Sigmoid colon (tissue), 7 donors: ENCODE measurements at places on chromosomes 3 and 15. TPM values are rescaled to one million over a fixed set of nuclear protein-coding genes. Genes with fewer than 3 reads are reported as not detected.
A peak's percentile ranks its signal among the peaks of the same experiment; 100 is the strongest.

DNA sequence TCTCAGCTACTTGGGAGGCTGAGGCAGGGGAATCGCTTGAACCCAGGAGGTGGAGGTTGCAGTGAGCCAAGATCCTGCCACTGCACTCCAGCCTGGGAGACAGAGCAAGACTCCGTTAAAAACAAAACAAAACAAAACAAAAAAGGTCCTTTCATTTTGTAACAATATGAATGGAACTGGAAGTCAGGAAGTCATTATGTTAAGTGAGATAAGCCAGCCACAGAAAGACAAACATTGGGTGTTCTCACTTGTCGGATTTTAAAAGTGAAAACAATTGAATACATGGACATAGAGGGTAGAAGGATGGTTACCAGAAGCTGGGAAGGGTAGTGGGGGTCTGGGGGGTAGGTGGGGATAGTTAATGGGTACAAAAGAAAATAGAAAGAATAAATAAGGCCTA is 12.5 kb upstream of the B3GALNT1 start:
- no peak overlapping the region for H3K4me3 ChIP-seq
- no peak overlapping the region for H3K27ac ChIP-seq
- no peaks in the 10 kb centered on the region for H3K36me3 ChIP-seq
- H3K4me1 ChIP-seq: no peaks in the 10 kb centered on the region
- no peaks in the 10 kb centered on the region for H3K27me3 ChIP-seq

DNA sequence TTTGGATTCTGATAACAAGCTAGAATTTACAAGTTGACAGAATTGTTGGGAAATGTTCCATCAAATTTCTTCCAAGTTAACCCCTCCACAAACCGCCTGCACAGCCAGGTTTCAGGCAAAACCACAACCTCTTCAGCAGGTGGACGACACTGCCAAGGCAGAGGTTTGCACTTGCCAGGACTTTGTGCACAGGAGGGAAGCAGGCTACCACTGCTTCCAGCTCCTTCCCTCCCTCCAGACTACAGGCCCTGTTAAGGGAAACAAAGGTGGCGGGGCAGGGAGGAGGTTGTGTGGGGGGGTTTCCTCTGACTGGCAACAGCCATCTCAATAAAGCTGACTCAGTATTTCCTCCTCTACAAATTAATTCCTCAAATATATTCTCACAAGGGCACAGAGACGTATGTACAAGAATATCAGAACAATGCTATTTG is 42.2 kb downstream of the TBC1D2B start:
- DNase-seq: no peak
- no peaks in the 10 kb centered on the region for H3K27me3 ChIP-seq
- no peaks in the 10 kb centered on the region for H3K36me3 ChIP-seq
- H3K4me3 ChIP-seq: peak overlapping the region; percentile 15

GRCh38 chr3:4462369-4463040 is 4.6 kb downstream of the SUMF1 start:
- no peak overlapping the region for H3K4me3 ChIP-seq
- no peak overlapping the region for H3K27ac ChIP-seq
- DNase-seq: no peak
- no peaks in the 10 kb centered on the region for H3K27me3 ChIP-seq
- H3K36me3 ChIP-seq: no peaks in the 10 kb centered on the region
- peaks cover 12% of the 10 kb centered on the region for H3K4me1 ChIP-seq

DNA sequence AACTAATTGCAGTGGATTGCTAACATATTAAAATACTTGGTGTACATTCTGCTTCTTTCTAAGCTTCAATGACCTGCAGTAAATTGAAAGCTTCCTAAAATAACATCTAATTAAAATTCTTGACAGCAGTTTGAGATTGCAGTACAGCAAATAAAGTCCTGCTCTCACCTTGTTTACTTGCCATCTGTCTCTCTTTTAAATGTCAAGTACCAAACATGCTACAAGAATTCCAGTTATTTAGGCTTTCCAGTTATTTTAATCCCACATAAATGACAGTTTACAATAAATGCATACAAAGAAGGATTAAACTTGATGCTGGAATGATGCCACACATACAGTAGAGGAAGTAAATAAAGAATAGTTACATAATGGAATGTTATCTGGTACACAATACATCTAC is 33.2 kb downstream of the CBLB start:
- peaks cover 16% of the 10 kb centered on the region for H3K4me1 ChIP-seq
- H3K27ac ChIP-seq: no peak overlapping the region
- H3K36me3 ChIP-seq: no peaks in the 10 kb centered on the region
- H3K27me3 ChIP-seq: no peaks in the 10 kb centered on the region
- no peak for DNase-seq

DNA sequence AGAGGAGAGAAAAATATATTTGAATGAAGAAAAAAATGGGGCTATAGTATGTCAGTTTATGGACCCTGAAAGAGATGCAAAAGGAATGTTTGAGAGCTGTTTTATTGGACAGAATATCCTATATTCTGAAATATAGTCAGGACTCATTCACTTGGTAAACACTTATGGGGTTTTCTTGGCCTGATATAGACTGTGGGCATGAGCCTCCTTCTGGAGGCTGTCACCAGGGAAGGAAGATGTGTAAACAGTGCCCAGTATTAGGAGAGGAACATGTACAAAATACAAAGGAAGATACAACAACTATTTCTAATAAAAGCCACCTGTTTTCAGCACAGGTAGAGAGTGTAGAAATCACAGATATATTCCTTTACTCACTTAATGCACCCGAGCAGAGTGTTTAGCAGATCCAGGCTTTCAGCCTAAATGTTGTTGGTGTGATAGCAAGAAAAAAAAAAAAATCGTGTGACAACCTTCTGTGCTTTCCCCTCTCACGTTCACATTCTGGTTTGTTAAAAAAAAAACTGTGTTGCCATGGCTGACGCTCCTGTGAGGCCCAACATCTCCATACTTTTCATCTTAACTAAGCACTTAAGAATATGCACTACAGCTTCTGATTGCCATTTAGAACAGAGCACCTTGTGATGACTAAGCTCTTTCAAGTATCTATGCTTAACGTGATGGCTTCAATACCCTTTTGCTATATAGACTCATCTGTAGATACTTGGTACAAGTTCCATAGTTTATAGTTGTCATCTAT is 134.1 kb downstream of the MBNL1 start:
- H3K27me3 ChIP-seq: no peaks in the 10 kb centered on the region
- H3K4me1 ChIP-seq: peaks cover 82% of the 10 kb centered on the region

DNA sequence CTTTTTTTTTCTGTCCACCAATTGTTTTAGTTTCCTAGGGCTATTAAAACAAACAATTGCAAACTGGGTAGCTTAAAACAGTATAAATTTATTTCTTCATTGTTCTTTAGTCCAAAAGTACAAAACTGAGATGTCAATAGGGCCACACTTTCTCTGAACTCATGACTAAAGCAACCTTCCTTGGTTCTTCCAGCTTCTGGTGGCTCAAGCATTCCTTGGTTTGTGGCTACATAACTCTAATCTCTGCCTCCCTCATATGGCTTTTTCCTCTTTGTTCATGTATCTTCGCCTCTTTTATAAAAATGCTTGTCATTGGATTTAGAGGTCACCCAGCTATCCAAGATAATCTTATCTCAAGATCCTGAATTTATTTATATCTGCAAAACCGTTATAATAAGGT is 914.5 kb upstream of the EPHA6 start:
- no peaks in the 10 kb centered on the region for H3K36me3 ChIP-seq
- no peak overlapping the region for H3K27ac ChIP-seq
- no peak overlapping the region for H3K4me3 ChIP-seq
- no peak for DNase-seq
- no peaks in the 10 kb centered on the region for H3K4me1 ChIP-seq

DNA sequence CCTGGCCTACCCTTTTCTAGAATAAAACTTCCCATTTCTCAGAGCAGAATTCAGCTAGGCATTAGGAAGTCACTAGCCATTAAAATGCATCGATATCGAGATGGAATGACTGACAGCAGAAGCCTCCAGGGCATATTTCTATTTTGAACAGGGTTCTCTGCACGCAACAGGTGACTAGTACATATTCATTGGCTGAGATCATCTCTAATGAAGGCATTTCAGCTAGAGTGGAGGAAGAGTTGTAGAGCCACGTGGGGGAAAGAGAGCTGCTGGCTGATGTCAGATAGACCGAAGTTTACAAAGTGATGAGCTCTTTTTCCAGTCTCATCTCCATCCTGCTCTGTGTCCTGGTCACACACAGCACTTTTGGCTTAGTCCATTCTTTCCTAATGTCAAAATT is 7.5 kb downstream of the TMEM40 start:
- DNase-seq: no peak
- no peaks in the 10 kb centered on the region for H3K4me1 ChIP-seq
- H3K36me3 ChIP-seq: no peaks in the 10 kb centered on the region
- H3K27ac ChIP-seq: no peak overlapping the region
- H3K4me3 ChIP-seq: no peak overlapping the region

DNA sequence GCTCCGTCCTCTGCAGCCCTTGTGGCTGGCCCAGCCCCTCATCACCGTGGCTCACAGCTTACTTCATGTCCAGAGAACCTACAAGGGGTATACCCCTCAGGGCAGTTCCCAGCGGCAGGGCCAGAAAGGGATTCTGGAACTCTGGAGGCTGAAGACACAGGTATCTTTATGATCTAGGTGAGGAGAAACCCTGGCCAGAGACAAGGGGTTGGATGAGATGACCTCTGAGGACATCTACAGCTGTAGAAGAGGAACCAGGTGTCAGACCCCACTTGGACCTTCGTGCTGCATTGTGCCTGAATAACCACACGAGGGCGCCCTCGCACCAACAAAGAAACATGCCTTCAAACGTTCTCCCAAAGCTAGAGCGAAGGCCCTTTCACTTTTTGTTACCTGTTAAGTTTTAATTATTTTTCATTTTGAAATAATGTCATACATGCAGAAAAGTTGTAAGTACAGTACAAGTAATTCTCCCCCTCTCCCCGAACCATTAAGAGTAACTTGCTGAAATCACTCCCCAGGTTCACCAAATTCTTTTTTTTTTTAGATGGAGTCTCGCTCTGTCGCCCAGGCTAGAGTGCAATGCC is 118.7 kb upstream of the SMAD3 start:
- no peak overlapping the region for H3K27ac ChIP-seq
- no peaks in the 10 kb centered on the region for H3K36me3 ChIP-seq
- H3K4me3 ChIP-seq: no peak overlapping the region
- DNase-seq: peak; percentile 75
- no peaks in the 10 kb centered on the region for H3K27me3 ChIP-seq

The CHRFAM7A gene
- 5.5 TPM for total RNA-seq

DNA sequence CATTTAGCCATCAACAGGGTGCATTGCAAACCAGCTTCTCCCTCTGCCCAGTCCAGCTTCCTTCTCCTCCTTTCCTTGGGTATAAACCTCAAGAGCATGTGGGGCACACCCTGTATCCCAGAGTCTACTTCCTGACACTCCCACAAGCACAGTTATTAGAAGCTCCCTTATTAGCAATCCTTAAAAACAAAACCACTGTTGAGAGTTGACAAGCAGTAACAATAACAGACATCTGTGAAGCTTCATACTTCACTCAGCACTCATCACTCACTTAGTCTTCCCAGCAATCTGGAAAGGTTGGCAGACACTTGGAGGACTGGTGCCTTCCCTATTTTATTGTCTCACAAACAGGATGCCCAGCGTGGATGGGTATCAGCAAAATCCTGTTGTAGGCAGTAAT is 155.5 kb upstream of the PROK2 start:
- no peak overlapping the region for H3K4me3 ChIP-seq
- no peak overlapping the region for H3K27ac ChIP-seq
- no peaks in the 10 kb centered on the region for H3K27me3 ChIP-seq
- H3K36me3 ChIP-seq: no peaks in the 10 kb centered on the region
- no peaks in the 10 kb centered on the region for H3K4me1 ChIP-seq

The TRAT1 gene
- not detected for total RNA-seq

The COL7A1 gene
- 2.1 TPM for total RNA-seq

The COL8A1 gene
- 15.3 TPM for total RNA-seq

GRCh38 chr3:100779480-100779879 is 70.2 kb downstream of the TFG start:
- no peak overlapping the region for H3K27ac ChIP-seq
- no peak overlapping the region for H3K4me3 ChIP-seq
- peaks cover 6% of the 10 kb centered on the region for H3K4me1 ChIP-seq
- no peaks in the 10 kb centered on the region for H3K27me3 ChIP-seq
- no peak for DNase-seq

DNA sequence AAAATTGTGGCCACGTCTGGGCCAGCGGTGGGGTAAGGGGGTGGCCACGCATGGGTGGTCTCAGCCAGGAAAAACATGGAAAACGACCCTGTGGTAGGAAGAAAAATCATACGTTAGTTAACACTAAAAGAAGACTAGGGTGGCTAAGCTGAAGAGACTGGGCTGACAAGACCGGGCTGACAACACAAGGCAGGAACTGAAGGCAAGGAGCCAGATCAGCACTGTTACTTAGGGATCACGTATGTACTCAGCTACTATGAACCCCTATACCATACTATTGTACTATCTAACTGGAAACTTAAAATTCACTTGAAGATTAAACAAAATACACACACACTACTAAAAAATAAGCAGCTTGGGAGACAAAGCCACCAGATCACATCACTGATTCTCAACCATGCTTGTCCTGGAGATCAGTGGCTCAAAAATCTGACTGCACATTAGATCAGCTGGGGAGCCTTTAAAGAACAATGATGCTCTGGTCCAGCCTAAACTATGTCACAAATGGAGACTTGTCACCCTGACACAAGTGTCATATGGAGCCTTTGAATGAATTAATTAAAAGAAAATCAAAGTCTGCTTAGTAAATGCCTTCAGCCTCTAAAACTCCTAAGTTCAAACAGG is 442.2 kb downstream of the SHQ1 start:
- H3K27me3 ChIP-seq: no peaks in the 10 kb centered on the region
- H3K4me1 ChIP-seq: peaks cover 49% of the 10 kb centered on the region
- no peak overlapping the region for H3K27ac ChIP-seq
